ENCODE measurements at places on chromosomes 1 and 21.

- DNase-seq = no peak
These were observed 784.5 kb downstream of the USP25 start for GRCh38 chr21:16514316-16514715.

DNA sequence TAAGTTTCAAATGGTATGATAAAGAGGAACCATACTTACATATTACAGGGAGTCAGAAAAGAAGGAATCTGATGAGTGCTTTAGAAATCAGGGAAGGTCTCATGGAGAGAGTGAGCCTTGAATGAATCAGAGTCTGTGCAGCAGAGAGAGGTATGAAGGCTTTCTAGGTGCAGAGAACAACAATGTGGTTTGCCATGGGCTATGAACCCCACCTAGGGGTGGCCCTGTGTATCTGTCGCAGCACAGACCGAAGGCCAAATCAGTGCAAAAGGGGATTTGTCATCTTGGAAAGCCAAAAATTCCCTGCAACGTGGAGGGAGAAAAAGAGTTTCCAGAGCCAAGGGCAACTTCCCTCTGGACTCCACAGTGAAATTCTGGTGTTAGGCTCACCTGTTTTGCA lies 3.5 kb downstream of the PAPPA2 start:
- no peak for DNase-seq

- no peak for DNase-seq
These were observed 23.4 kb downstream of the CELF3 start for GRCh38 chr1:151693057-151693651.

- no peak for DNase-seq
These were observed 54.5 kb downstream of the PCNX2 start for GRCh38 chr1:233240829-233241682.

DNA sequence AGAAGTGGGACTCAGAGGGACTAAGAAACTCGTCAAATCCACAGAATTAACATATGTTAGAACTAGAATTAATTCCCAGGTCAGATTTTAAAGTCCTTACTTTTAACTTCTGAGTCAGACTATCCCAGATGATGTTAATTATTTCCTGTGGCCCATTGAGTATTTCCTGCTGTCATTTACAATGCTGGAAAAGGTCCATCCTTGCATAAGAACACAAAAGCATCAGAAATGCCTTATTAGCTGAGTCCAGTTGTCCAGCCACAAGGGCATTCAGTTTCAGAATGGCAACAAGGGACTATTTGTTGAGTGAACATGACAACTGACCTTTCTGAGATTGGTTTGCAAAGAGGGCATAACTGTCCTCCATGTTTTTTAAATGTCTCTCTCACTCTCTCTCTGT lies 16.5 kb upstream of the HIVEP3 start:
- DNase-seq = no peak

DNA sequence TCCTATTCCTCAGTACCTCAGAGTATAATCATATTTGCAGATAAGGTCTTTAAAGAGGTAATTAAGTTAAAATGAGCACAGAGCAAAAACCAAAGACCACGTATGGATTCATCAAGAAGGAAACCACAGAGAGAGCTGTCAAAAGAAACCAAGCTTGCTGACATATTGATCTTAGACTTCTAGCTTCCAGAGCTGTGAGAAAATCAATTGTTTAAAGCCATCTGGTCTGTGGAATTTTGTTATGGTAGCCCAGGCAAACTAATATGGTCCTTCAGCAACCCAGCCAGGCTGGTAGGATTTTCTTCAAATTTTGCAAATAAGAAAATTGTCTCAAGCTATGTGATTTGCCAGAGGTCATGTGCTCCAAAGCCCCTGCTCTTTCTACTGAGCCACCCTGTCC lies 62.5 kb downstream of the LRIG2 start:
- DNase-seq = no peak

GRCh38 chr1:37537378-37537777 lies 16.7 kb downstream of the SNIP1 start:
- DNase-seq = no peak

DNA sequence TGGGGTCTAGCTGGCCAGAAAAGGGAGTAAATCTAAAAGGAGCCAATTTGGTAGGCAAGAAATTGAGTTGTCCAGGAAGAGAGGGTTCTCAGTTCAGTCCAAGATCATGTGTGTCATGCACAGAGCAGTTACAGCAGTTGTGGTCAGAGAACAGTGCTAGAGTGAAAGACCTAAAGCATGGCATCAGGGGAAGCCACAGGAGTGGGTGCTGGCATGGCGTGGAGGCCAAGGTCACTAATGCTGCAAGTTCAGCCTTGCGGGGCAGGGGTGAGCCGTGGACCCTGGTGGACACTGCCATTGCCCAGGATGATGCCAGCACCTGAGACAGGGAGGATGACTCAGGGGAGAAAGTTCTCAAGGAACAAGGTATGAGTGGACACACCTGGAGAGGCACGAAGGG lies 16.6 kb upstream of the TMEM125 start:
- DNase-seq = no peak

- DNase-seq = no peak
These were observed 707.2 kb upstream of the ADAMTS5 start for GRCh38 chr21:27674041-27674615.

DNA sequence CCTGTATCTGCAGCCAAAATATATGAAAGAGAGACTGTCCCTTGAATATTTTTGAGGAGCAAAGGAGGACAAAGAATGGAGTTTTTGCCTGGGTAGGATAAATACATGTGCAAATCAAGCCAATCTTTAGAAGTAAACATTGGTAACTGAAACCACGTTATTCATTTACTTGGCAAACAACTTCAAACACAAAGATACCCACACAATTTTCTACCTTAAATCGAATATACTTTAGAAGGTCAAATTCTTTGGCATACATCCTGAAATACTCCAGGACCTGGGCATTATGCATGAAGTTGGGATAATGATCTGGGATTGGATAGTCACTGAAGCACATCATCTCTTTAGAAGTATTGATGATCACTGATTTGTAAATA lies 9.6 kb downstream of the FMO5 start:
- no peak for DNase-seq

- DNase-seq = no peak
These were observed 36.3 kb upstream of the MAGOH start for GRCh38 chr1:53274541-53275185.

DNA sequence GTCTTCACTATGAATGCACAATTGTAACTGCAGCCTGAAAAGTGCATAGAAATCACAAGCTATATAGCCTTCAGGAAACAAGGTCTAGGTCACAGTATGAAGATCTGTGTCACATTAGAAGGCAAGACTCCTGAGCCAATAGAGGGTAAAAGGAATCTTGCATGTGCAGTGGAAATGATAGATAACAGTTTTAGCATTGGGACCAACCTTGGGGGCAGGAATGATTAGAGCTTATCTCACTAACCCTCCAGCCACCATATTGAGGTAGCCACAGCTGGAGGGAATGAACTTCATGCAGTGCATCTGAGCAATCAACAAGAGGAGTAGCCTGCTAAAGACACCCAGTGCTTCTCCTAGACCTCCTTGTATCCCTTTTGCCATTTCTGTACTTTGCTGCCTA lies 390.1 kb downstream of the LTN1 start:
- no peak for DNase-seq

DNA sequence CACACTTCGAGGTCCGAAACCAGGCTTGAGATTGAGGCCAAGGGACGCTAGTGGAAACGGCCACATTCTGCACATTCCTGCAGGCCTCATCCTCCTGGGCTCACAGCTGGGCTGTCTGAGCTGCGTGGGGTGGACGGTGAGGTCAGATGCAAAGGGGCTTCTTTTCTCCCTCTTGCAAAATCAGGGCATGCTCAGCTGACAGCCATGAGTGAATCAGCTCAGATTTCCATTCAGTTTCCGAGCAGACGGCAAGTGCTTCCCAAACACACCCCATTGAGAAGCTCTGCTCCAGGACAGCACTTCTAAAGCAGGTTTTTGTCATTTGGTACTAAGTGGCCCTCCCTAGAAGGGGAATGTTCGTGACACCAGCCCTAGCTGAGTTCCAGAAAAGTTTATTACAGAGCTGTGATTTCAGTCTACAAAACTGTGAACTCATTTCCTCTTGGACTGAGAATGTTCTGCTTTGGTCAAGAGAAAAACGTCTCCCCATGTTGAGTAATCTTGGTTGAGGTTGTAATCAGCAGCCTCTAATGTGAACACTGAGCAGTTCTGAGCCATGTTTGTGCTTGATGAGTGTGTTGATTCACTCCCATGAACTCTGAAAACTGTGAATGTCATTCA lies 10.0 kb downstream of the PDPN start:
- no peak for DNase-seq

GRCh38 chr1:211548321-211549091 lies 30.5 kb downstream of the SLC30A1 start:
- no peak for DNase-seq

DNA sequence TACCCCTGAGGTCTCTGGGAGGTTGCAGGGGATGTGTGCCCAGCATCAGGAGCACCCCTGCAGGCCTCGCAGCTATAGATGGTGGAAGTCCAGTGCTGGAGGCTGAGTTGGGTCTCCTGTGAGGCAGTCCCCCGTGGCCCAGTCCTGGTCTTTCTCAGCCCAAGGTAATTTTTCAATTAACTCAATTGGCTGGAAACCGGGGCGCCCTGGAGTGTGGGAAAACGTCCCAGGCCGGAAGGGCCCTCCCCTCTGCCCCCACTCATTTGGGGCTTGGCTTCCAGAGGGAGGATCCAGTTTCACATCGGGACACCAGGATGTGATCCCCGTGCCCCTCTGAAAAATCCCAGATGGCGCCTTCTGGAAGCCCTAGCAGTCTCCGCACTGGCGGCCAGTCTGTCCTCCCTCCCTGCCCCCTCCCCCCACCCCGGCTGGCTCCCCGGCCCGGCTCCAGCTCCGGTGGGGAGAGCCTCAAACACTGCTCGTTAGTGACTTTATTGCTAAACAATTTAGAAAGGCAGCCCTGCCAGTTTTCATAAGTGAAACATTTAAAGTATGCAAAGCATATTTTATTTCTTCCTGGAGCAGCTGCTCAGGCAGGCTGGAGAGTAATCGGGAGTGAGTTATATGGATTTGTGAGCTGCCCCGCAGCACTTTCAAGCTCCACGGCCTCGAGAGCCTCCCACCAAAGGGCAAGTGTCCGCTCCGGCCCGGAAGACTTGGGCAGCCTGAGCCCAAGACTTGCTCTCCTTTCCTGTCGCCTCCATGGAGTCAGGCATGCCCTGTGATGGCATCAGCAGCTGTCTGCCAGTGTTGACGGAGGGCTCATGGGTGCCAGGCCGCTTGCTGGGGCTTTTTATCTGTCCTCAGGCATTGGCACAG lies 208.2 kb upstream of the TMEM51 start:
- no peak for DNase-seq

- DNase-seq = no peak
These were observed 63.9 kb downstream of the PLPPR4 start for GRCh38 chr1:99328171-99328570.

Measured in activated CD8-positive, alpha-beta memory T cell treated with anti-CD3 and anti-CD28 coated beads for 1 hour (primary cell).